Chondrocyte (in vitro differentiated cells): ENCODE measurements at places on chromosomes 1 and 21. TPM values are rescaled to one million over a fixed set of nuclear protein-coding genes. Genes with fewer than 3 reads are reported as not detected.

Gene CNIH3
- 1.5 to 2.6 TPM (median 2.1 TPM) in 3 replicates for total RNA-seq

Gene SDC3
- total RNA-seq, result 46.8 to 69.3 TPM (median 47.3 TPM) in 3 replicates

Gene CACNA1E
- total RNA-seq, result not detected in 3 replicates

Gene FCRL5
- total RNA-seq, result not detected in 3 replicates

Gene USP1
- total RNA-seq, result 21.9 to 27.0 TPM (median 23.0 TPM) in 3 replicates

Gene NT5C1A
- total RNA-seq, result 0.31 to 0.32 TPM in 2 of 3 replicates, not detected in the other

Gene BTG2
- total RNA-seq, result 33.2 to 41.3 TPM (median 39.9 TPM) in 3 replicates

Gene IL19
- not detected in 3 replicates for total RNA-seq

Gene XPR1
- total RNA-seq, result 24.2 to 32.4 TPM (median 24.9 TPM) in 3 replicates

Gene LRRC39
- 1.00 to 1.3 TPM in 2 of 3 replicates, not detected in the other for total RNA-seq

Gene UBL4B
- total RNA-seq, result not detected in 3 replicates

- H3K4me1 ChIP-seq, result no peaks in the 10 kb centered on the region
- H3K36me3 ChIP-seq, result no peaks in the 10 kb centered on the region
- H3K4me3 ChIP-seq, result no peak overlapping the region
Measured at GRCh38 chr1:54751426-54751825, 12.9 kb downstream of the PARS2 start.

- no peak overlapping the region for H3K27ac ChIP-seq
- H3K4me1 ChIP-seq, result peaks cover 3% of the 10 kb centered on the region
- H3K4me3 ChIP-seq, result no peak overlapping the region
Measured at GRCh38 chr1:181166377-181167196, 78.1 kb downstream of the IER5 start.

DNA sequence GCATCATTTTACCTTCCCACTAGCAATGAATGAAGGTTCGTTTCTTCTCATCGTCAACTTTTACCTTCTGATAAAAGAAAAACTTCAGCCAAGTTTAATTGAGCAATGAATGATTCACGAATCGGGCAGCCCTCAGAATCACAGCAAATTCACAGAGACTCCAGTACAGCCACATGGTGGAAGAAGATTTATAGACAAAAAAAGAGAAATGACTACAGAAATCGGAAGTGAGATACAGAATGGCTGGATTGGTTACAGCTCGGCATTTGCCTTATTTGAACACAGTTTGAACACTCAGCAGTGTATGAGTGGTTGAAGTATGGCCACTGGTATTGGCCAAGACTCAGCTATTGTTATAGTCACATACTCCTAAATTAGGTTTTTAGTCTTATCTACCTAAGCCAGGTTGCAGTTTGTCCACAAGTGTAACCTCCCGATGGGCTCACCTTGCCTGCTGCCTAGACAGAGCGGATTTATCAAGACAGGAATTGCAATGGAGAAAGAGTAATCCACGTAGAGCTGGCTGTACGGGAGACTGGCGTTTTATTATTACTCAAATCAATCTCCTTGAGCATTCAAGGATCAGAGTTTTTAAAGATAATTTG, 15.3 kb downstream of the AK4 start:
- H3K27ac ChIP-seq, result no peak overlapping the region
- no peaks in the 10 kb centered on the region for H3K27me3 ChIP-seq
- no peak for DNase-seq
- peaks cover 12% of the 10 kb centered on the region for H3K4me1 ChIP-seq
- H3K36me3 ChIP-seq, result peaks cover 5% of the 10 kb centered on the region

- H3K4me3 ChIP-seq, result no peak overlapping the region
- no peak overlapping the region for H3K27ac ChIP-seq
Measured at GRCh38 chr1:9861360-9861759, 37.6 kb upstream of the CLSTN1 start.

GRCh38 chr1:155168456-155169210, 4.5 kb downstream of the KRTCAP2 start:
- no peaks in the 10 kb centered on the region for H3K27me3 ChIP-seq
- H3K27ac ChIP-seq, result no peak overlapping the region
- H3K4me1 ChIP-seq, result peaks cover 32% of the 10 kb centered on the region

- no peaks in the 10 kb centered on the region for H3K36me3 ChIP-seq
- no peak overlapping the region for H3K27ac ChIP-seq
- no peaks in the 10 kb centered on the region for H3K4me1 ChIP-seq
- no peaks in the 10 kb centered on the region for H3K27me3 ChIP-seq
Measured at GRCh38 chr1:187078321-187078720, 249.6 kb downstream of the PLA2G4A start.

DNA sequence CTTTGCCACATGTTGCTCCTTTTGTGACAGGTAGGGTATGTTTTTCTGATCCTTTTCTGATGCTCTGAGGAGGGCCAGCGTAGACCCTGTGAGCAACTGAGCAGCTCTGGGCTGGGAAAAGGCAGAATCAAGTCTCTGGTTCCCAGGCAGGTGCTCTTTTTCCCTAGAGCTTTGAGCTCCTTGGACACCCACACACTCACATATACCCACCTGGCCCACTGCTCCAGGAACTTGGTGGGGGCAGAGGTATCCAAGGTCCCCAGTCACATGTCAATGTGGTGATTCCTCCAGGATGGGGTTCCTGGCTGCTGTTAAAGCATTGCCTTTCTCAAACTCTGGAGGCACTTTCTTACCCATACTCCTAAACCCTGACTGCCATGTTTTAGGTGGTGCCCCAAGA, 5.4 kb downstream of the CD2 start:
- H3K4me3 ChIP-seq, result no peak overlapping the region
- no peak for DNase-seq
- H3K4me1 ChIP-seq, result peaks cover 15% of the 10 kb centered on the region
- H3K27me3 ChIP-seq, result no peaks in the 10 kb centered on the region

- peaks cover 21% of the 10 kb centered on the region for H3K4me1 ChIP-seq
- no peaks in the 10 kb centered on the region for H3K36me3 ChIP-seq
- H3K27ac ChIP-seq, result no peak overlapping the region
- no peaks in the 10 kb centered on the region for H3K27me3 ChIP-seq
- no peak for DNase-seq
Measured at GRCh38 chr21:27190601-27191000, 223.7 kb upstream of the ADAMTS5 start.

DNA sequence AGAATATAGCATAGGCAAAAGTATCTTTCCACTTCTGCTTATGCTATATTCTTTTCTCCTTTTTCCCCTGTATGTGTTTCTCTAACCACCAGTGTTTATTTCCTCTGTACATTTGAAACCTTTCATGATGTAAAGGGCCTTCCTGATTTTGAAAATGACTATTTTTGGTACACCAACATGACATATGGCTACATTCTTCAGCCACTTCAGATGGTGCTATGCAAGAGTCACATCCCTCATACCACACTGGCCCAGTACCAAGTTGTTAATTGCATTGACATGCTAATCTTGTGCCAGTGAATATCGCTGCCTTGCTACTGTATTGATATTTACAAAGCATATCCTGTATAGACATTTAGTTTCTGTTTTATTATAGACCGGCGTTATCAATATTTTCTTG, 408.7 kb downstream of the NCAM2 start:
- no peak for DNase-seq
- H3K4me1 ChIP-seq, result no peaks in the 10 kb centered on the region
- H3K4me3 ChIP-seq, result no peak overlapping the region
- H3K36me3 ChIP-seq, result peaks cover 2% of the 10 kb centered on the region
- H3K27ac ChIP-seq, result no peak overlapping the region
- H3K27me3 ChIP-seq, result no peaks in the 10 kb centered on the region

DNA sequence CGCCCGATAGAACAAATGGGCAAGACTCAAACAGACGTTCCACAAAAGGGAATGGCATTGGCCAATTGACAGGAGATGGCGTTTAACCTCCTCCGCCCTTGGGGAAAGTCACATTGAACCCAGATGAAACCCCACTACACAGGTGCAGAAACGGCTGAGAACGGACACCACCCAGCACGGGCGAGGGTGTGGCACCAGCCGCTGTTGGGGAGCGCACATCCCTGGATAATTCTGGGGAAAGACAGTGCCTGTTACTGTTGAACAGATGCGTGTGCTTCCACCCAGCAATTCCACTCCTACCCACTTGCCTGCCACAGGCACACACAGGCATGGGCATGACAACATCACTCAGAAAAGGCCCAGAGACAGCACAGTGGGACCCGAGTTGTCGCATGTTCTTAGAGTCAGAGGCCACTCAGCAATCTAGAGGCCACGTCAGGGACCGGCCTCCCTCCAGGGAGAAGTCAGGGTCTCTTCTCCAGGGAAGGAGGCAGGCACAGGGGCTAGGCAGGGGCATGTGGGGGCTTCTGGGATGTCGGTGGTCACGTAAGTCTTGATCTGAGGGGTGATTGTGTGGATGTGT, 15.2 kb downstream of the PRXL2B start:
- H3K27ac ChIP-seq, result no peak overlapping the region
- H3K4me3 ChIP-seq, result no peak overlapping the region
- H3K4me1 ChIP-seq, result no peaks in the 10 kb centered on the region
- DNase-seq, result no peak
- peaks cover 26% of the 10 kb centered on the region for H3K27me3 ChIP-seq

GRCh38 chr1:30382496-30382895, 340.9 kb downstream of the MATN1 start:
- peaks cover 10% of the 10 kb centered on the region for H3K4me1 ChIP-seq
- no peak overlapping the region for H3K4me3 ChIP-seq

- no peak overlapping the region for H3K4me3 ChIP-seq
- DNase-seq, result no peak
- H3K4me1 ChIP-seq, result peaks cover 5% of the 10 kb centered on the region
- no peak overlapping the region for H3K27ac ChIP-seq
Measured at GRCh38 chr1:13587256-13588030, 3.8 kb downstream of the PDPN start.

DNA sequence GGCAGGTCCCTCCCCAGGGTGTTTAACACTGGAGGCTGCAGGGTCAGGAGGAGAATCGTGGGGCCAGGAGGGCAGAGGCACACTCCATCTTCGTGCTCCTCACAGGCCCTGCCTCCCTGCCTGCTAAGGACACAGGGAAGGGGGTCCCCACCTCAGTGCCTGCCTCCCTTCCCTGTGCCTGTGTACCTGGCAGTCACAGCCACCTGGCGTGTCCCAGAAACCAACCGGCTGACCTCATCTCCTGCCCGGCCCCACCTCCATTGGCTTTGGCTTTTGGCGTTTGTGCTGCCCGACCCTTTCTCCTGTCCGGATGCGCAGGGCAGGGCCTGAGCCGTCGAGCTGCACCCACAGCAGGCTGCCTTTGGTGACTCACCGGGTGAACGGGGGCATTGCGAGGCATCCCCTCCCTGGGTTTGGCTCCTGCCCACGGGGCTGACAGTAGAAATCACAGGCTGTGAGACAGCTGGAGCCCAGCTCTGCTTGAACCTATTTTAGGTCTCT, 623 bp upstream of the BGLAP start:
- peaks cover 13% of the 10 kb centered on the region for H3K4me1 ChIP-seq
- no peaks in the 10 kb centered on the region for H3K27me3 ChIP-seq
- H3K27ac ChIP-seq, result no peak overlapping the region
- no peak overlapping the region for H3K4me3 ChIP-seq
- no peak for DNase-seq

GRCh38 chr1:118785246-118785645, 202.9 kb downstream of the TBX15 start:
- no peak overlapping the region for H3K27ac ChIP-seq
- H3K4me1 ChIP-seq, result peaks cover 11% of the 10 kb centered on the region
- H3K36me3 ChIP-seq, result peaks cover 2% of the 10 kb centered on the region
- no peak overlapping the region for H3K4me3 ChIP-seq
- DNase-seq, result no peak
- H3K27me3 ChIP-seq, result peaks cover 2% of the 10 kb centered on the region

- no peak for DNase-seq
- H3K4me1 ChIP-seq, result no peaks in the 10 kb centered on the region
- H3K27me3 ChIP-seq, result peaks cover 2% of the 10 kb centered on the region
- H3K27ac ChIP-seq, result no peak overlapping the region
Measured at GRCh38 chr1:221778535-221779142, 36.8 kb upstream of the DUSP10 start.

DNA sequence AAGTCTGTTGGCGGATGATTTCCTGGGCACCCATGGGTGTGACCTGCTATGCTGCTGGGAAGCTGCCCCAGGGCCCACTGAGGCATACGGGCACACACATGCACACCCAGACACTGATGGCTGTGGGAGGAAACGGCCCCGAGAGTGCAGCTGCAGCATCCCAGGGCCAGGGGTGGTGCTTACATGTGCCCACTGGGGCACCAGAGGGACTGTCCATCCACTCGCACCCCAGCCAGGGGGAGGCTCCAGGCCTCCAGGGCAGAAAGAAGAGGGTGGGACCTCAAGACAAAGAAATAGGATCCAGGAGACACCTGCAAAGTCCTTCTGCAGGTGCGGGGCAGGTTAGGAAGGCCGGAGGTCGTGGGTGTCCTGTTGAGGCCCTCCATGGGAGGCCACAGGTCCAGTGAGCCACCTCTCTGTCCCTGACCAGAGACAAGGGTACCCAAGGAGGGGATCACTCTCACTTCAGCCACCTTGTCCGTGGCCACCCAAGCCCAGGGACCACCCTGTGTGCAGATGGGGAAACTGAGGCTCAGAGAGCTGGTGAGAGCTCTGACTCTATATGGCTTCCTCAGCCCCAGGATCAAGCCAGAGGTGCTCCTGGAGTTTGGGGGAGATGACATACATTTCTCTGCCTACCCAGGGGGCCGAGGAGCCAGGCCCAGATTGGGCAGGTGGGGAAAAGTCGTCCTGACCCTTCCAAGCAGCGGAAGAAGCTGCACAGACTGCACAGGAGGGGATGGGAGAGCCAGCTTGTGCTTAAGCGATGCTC, 57.1 kb downstream of the WNT9A start:
- H3K4me3 ChIP-seq, result no peak overlapping the region
- no peak overlapping the region for H3K27ac ChIP-seq
- no peaks in the 10 kb centered on the region for H3K27me3 ChIP-seq
- no peak for DNase-seq
- no peaks in the 10 kb centered on the region for H3K36me3 ChIP-seq

DNA sequence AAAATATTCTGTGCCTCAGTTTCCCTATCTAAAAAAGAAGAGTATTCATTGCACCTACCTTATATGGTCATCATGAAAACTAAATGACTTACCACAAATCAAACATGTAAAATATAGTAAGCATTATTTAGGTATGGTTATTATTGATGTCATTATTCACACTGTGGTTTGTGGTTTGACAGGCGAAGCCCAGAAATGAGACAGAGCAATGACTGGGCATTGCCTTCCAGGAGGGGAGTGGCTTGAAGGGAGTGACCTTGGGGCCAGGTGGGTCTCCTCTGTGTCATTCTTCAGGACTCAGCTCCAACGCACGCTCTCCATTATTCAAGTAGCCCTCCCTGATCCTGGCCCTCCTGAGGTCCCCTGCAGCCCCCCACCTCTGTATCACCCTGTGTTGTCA, 133.7 kb downstream of the DMRTA2 start:
- H3K4me1 ChIP-seq, result no peaks in the 10 kb centered on the region
- H3K27ac ChIP-seq, result no peak overlapping the region
- H3K4me3 ChIP-seq, result no peak overlapping the region
- H3K27me3 ChIP-seq, result no peaks in the 10 kb centered on the region

GRCh38 chr1:93827128-93827527, 51.9 kb downstream of the DNTTIP2 start:
- H3K4me3 ChIP-seq, result no peak overlapping the region
- H3K27me3 ChIP-seq, result no peaks in the 10 kb centered on the region
- no peak for DNase-seq
- H3K36me3 ChIP-seq, result peaks cover 10% of the 10 kb centered on the region

GRCh38 chr1:117641536-117641935, 35.7 kb downstream of the TENT5C start:
- no peaks in the 10 kb centered on the region for H3K4me1 ChIP-seq
- no peak overlapping the region for H3K27ac ChIP-seq
- H3K36me3 ChIP-seq, result no peaks in the 10 kb centered on the region
- H3K4me3 ChIP-seq, result no peak overlapping the region
- H3K27me3 ChIP-seq, result peaks cover 8% of the 10 kb centered on the region
